ENCODE measurements at places on chromosomes 4 and X.

DNA sequence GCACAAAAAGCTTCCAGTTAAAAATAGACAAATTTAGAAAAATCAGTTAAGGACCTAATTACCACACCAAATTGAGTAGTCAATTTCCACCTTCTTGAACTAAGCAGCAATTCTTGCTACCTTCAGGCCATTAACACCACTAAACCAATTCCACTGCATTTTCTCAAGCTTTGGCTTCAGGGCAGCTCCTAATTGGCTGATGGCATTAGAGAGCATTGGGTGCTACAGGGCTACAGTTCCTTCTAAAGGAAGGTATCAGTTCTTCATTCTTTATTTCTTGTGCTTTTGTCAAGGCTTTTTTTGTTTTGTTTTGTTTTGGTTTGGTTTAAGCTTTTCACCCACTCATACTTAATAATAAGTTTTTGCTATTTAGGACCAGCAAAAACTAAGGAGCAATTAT, 90.2 kb upstream of the FAM241A start:
- no peak for DNase-seq

- DNase-seq: no peak
Measured at GRCh38 chrX:20988118-20988517, 386.1 kb upstream of the CNKSR2 start.

GRCh38 chrX:40272141-40272540, 174.4 kb upstream of the BCOR start:
- DNase-seq: no peak

GRCh38 chr4:7547368-7548040, 112.8 kb upstream of the PSAPL1 start:
- no peak for DNase-seq

- DNase-seq: no peak
Measured at GRCh38 chr4:16116493-16116990, 32.7 kb upstream of the PROM1 start.

GRCh38 chrX:72038016-72038415, 93.7 kb downstream of the RTL5 start:
- DNase-seq: no peak

- peak; percentile 69 for DNase-seq
Measured at GRCh38 chrX:103398421-103398864, 22.1 kb downstream of the BEX3 start.
